ENCODE measurements at places on chromosomes 3 and 15.

- no peak for DNase-seq
Observed at GRCh38 chr15:98620020-98620419, 28.3 kb upstream of the IGF1R start.

DNA sequence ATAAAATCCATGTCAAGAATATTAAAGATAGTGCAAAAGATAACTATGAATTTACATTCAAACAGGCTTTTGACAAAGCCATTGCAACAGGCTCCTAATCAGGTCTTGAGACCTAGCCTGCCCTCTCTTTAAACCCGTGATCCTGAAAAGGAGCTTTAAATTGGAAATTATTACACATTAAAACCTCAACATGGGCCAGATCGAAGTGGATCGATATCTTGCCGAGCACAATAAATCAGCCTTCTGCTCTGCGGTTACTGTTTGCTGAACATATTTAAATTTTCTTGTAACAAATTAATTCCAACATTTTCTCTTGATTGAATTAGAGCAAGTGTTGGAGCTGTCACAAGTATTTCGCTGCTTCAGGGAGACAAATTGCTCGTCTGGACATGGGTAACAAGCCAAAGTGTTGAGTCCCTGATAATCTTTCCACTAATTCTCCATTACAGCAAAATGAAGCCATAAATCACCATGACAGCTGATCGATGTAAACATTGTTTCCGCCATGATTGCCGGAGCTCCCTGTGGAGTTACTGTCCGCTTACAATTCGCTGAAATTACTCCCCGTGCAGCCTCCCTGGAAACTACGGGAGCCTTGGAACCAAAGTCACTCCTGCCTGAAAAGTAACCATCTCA lies 47.6 kb downstream of the SHOX2 start:
- DNase-seq, result peak; percentile 37

DNA sequence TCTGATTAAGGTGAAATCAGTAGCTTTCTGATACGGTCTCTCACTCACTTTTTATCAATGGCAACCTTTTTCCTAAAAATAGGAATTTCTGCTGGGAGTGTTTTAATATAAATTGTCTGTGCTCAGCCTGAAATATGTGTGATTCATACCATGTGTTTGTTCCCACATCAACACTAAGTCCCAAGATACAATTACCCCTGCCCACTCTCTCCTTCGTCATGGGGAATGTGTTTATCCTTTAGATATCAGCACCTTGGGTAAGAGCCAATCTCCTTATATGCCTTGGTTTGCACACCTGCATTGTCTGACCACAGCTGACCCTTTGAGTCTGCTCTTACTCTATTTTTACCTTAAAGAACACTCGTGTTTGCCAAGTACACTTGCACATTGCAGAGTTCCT lies 356.4 kb downstream of the LPP start:
- no peak for DNase-seq

DNA sequence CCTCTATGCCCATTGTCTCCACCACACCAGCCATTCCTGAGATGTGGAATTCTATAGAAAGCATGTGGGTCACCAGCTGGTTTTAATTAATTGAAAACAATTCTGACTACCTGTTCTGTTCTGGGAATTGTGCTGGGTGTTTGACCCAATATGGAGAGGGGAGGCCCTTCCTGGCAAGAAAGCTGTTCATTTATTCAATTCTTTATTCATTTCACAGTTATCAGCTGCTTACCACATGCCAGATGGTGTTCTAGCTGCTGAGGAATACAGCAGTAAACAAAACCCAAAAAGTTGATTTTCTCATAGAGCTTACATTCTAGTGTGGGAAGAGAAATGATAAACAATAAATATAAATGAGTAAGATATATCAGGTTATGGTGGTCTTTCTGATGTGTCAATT lies 296.1 kb upstream of the RASGRP1 start:
- no peak for DNase-seq

- DNase-seq, result no peak
Observed at GRCh38 chr15:64425221-64425620, 35.2 kb upstream of the ZNF609 start.

GRCh38 chr3:117018655-117019054 lies 309.1 kb downstream of the TUSC7 start:
- no peak for DNase-seq

- DNase-seq, result peak; percentile 55
Observed at GRCh38 chr3:115072265-115073021, 74.6 kb downstream of the ZBTB20 start.

DNA sequence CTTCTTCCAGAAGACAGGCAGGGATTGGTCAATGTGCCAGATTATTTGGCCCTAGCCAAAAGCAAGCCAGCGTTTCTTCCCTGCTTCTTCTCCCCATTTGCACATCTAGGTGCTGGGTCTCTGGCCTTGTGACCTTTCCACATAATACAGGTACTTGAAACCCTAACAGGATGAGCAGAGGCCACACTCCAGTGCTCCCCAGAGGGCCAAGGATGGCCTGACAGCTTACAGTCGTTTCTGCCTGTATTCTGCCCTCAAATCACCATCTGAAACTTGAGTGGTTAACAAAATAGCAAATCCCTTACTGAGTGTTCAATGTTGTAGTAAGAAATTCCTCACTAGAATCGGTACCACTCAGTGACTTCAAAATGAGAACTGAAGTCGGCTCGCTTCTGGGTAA lies 29.1 kb downstream of the MKRN2 start:
- no peak for DNase-seq

DNA sequence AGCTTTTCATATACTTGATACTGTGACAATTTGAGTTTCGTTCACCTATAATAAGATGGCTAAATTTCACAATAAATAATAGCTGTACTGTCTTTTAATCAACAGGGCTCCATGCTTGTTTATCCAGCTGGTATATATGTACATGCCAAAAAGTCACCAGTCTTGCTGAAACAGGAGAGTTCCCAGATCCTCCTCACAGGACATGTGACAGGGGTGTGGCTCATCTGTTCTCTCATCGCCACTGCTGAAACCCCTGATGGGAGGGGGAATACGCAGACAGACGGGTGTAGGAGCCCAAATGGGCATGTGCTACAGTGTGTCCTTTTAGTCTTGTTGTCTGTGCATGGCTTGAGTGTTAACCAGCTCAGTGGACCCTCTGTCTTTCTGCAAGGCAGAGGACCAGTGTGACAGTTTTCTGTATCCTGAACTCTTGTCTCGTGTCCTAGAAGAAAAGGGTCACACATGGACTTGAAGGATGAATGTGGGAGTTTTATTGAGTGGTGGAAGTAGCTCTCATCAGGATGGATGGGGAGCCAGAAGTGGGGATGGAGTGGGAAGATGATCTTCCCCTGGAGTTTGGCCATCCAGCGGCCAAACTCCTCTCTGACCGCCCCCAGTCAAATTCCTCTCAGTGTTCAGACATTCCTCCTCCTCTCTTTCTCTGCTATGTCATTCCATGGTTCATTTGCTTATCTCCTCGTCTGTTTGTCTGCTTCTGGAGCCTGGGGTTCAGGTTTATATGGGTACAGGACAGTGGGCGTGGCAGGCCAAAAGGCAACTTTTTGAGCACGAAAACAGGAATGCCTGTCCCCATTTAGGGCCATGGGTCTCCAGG lies 113.1 kb upstream of the NECTIN3 start:
- DNase-seq, result no peak

DNA sequence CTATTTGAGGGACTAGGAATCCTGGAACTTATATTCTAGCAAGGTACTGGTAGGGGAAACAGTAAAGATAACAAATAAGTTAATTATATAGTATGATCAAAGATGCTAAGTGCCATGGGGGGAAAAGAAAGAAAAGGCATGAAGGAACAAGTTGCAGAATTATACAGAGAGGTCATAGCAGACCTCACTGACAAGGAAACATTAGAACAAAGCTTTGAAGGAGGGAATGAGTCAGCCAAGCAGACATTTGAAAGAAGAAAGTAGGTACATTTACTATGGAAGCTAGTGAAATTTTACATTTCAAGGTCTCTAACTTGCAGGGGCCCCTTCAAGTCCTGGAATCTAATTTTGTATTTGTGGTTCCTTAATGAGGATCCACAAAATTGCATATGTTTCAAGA lies 57.2 kb upstream of the TIPARP start:
- no peak for DNase-seq

DNA sequence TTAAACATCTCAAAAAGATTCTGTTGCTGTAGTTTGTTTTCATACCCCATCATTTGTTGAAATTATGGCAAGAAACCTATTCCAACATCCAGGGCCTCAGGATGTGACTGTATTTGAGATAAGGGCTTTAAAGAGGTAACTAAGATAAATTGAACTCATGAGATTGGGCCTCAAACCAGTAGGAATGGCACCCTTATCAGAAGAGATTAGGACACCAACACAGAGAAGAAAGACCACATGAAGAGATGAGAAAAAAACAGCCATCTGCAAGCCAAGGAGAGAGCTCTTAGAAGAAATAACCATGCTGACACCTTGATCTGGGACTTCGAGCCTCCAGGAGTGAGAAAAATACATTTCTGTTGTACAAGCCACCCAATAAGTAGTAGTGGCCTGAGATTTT lies 157.7 kb downstream of the CGGBP1 start:
- DNase-seq, result no peak

DNA sequence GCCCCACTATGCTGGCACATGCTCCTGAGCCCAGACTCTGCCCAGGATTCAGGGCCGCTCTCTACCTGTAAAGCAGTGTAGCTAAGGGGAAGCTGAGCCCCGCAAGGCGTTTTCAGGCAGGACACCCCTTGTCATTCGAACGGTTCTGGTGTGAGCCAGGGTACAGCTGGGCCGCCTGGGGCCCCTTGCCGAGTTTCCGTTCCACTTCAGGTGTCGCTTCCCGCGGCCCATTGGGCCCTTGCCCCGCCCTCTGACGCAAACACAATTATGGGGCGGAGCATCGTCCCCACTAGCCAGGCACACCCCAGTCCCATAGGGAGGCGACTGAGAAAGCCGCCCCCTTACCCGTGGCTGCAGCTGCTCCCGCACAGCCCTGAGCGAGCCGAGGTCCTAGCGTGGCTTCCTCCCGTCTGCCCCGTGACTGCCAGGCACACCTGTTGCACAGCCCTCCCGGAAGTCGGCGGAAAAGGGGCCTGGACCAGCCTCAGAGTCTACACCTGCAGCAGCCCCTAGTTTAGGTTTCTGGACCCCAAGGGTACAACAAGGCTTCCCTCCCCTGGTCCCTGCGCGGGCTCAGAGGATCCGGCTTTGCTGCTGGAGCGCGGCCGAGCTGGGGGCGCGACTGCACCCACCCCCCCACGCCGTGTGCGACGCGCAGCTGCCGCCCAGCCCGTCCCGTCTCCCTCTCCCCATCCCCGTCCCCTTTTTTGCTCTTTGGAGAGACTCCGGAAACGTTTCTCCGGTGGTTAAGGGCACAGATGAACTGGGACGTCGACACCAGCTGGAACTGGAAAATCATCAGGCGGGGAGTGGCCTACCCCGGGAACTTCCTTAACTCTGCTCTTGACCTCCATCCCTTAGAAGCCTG lies at the start of gene PLSCR2:
Gene PLSCR2 (minus strand): TSS at position 412 of the 868 bp plus-strand sequence. CDS start 9,657 bp downstream, outside the sequence.
- peak; percentile 97 for DNase-seq

- DNase-seq, result no peak
Observed at GRCh38 chr3:38313695-38314094, 31.6 kb downstream of the SLC22A14 start.

DNA sequence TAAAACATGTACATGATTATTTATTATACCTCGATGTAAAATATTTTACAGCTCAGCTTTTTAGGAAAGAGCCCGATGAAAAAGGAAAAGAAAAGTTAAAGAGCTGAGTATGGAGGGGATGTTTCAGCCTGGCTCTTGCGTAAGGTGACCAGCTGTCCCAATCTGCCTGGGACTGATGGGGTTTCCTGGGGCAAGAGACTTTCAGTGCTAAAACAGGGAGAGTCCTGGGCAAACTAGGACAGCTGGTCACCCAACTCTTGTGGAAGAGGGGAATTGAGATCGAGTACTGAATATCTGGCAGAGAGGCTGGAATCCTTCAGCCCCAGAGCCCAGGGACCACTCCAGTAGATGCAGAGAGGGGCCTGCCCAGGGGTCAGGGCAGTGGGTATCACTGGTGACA lies 21.0 kb downstream of the DUOX2 start:
- no peak for DNase-seq

DNA sequence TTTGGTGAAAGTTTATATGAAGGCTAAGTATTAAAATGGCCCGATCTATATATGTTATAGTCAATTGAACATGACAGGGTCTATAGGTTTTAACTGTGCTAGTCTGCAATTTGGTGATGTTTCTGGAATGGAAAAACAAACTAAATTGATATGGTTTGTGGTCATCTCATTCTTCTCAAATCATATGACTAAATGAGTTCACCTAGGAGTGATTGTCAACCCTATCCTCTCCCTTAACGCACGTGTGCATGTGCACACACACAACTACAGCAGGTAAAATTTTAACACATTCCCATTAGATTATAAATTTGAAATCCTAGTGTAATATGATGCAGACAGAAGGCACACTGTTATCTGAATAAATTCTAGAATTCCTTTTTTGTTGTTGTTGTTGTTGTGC lies 9.0 kb downstream of the CLDND1 start:
- DNase-seq, result no peak

DNA sequence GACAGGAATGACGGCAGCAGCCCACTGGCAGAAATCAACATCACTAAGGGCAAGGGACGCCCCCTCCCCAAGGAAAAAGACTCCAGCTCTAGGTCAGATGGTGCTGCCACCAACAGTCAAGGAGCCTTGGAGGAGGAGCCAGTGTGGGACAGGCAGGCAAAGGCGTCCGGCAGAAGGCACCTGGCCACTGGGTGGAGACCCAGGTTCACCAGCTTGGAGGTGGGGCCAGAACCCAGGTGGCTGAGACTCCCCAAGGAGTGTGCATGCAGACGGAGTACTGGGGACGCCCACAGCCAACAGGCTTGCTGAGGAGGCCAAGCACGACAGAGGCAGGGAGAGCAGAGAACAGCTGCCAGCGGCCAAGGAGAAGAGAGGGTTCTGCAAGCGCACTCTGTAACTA lies 35.2 kb downstream of the PTPN23 start:
- no peak for DNase-seq

DNA sequence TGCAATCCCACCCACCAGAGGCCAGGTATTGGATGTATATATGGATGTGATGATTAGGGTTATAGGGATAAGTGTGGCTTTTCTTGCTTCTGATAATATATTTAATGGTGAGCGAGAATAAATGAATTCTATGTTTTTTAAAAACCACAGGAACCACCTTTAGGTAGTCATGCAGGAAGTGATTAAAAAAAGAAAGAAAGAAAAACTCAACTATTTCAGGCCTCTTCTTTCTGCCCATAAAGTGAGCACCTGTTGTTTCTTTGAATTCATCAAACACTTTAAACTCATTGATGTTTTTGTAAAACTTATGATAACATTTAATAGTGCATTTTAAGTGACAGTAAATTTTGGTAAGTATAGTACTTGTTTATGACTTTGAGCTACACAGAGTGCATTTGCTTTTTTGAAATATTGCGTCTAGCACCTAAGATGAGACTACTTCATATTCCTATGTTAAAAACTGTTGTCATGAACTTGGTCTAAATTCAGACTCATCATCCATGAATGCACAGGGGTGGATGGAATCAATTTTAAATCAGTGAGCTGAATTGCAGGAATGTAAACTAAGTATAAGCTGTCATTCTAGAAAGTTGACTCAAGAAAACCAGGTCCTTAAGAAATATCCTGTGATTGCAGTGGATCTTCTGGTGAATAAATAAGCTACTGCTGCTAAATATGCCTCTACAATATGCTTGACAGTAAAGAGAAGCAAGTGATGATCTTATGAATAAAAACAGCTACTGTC lies 764.4 kb upstream of the NECTIN3 start:
- no peak for DNase-seq

GRCh38 chr15:78065973-78066946 lies 11.3 kb downstream of the TBC1D2B start:
- no peak for DNase-seq

Measured in NCI-H774 (cell line).